ENCODE measurements at places on chromosomes 16 and 17.

DNA sequence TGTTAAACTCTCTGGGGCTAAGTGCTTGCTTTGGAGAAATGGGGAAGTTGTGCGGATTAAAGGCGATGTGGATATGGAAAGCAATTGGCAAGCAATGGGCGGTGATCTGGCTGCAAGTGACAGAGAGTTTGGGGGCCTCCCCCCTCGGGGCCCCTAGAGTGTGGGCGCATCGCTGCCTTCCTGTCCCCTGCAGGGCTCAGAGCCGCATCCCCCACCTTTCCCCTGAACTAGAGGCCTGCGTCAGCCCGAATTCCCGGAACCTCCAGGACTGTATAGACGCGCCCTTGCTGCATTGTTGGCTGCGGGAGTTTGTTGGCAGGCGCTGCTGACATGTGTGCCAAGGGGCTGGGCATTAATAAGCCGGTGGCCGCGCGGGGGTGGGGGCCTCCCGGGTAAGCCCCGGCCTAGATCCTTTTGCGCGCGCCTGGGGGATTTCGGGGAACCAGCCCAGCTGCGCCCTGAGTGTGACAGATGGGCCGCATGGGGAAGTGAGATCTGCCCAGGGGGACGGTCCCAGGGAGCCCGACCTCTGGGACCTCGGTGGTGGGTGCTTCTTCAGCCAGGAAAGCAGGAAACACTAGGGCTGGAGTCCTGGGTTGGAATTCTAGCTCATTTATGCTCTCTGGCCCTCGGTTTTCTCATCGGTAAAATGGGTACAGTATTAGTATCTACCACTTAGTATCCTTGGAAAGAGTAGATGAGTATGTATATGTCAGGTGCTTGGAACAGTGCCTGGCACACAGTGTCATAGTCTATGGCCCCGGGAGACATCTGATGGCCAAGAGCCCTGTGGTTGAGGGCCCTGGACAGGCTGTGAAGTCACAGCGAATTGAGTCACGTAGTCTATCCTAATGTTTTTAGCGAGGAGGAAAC, 1.0 kb downstream of the EEF2K start:
- DNase-seq: no peak

DNA sequence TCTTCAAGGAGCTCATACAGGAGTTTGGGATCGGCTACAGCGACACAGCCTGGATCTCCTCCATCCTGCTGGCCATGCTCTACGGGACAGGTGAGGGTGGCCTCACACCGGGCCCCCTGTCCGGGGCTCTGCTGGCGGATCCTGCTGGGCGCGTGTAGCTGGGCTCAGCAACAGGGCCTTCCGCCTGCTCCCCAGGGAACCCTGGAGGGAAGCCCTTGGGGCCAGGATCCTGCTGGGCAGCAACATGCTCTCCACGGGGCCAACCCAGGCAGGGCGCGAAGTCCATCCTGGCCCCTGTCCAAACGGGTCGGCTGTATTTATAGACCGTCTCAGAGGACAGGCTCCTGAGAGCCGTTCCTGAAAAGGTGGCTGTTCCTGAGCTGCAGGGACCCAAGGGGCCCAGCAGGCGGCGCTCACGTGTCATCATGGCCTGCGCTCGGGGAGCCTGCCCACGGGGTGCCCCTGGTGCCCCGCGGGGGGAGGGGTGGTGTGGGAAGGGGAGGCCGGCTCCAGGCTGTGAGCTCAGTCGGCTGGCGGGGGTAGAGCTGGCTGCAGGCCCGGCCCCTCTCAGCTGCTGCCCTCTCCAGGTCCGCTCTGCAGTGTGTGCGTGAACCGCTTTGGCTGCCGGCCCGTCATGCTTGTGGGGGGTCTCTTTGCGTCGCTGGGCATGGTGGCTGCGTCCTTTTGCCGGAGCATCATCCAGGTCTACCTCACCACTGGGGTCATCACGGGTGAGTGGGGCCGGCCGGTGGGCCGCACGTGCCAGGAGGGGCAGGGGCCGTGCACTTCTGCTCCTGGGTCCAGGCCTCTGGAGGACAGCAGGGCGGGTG, 7.5 kb downstream of the SLC16A3 start:
- no peak for DNase-seq

- no peak for DNase-seq
Measured at GRCh38 chr17:49647256-49647585, 30.7 kb downstream of the SPOP start.

GRCh38 chr16:57646388-57647039, 18.1 kb downstream of the ADGRG1 start:
- DNase-seq: no peak

GRCh38 chr16:27407133-27407532, 5.2 kb downstream of the IL21R start:
- no peak for DNase-seq

GRCh38 chr17:32998111-32998886, 6.7 kb downstream of the SPACA3 start:
- no peak for DNase-seq

DNA sequence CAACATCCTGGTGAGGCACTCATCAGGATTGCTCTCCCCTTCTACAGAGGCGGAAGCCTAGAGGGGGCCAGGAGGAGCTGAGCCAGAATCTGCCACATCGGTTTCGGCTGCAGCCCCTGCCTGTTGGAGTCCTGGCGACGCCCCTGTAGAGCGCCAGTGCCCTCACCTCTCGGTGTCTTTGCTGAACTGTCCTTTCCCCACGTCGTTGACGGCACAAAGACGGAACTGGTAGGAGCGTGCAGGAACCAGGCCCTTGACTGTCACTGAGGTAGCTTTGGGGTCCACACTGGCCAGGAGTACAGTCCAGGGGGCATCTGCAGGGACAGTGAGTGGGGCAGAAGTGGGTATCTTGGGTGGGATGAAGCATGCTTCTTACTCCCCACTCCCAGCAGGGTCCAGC, 110.3 kb upstream of the CDC42EP4 start:
- DNase-seq: no peak

DNA sequence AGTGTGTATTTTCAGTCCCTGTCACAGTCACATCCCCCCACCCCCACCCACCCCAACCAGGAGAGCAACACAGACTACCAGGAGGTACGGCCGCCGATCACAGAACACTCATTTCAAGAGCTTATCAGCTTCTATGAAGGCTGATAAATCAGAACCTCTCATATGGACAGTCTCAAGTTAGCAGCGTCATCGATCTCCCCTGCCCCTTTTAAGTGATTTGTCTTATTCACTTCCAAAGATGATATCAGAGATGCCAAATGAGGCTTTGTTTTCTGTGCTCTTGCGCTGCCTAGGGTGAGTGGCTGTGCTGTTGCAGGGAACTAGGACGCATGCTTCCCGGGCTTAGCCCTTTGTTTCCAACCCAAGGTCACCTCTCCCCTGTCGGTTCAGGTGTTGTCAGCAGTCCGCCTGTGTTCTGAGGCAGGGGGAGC, 26.8 kb upstream of the PMFBP1 start:
- DNase-seq: no peak

GRCh38 chr17:18331879-18332278, 16.8 kb downstream of the SMCR8 start:
- DNase-seq: no peak

- DNase-seq: no peak
Measured at GRCh38 chr17:56890906-56891674, 22.8 kb downstream of the TRIM25 start.

GRCh38 chr16:62190426-62190825, 154.2 kb upstream of the CDH8 start:
- no peak for DNase-seq

GRCh38 chr17:55229276-55229675, 35.5 kb upstream of the HLF start:
- DNase-seq: no peak

DNA sequence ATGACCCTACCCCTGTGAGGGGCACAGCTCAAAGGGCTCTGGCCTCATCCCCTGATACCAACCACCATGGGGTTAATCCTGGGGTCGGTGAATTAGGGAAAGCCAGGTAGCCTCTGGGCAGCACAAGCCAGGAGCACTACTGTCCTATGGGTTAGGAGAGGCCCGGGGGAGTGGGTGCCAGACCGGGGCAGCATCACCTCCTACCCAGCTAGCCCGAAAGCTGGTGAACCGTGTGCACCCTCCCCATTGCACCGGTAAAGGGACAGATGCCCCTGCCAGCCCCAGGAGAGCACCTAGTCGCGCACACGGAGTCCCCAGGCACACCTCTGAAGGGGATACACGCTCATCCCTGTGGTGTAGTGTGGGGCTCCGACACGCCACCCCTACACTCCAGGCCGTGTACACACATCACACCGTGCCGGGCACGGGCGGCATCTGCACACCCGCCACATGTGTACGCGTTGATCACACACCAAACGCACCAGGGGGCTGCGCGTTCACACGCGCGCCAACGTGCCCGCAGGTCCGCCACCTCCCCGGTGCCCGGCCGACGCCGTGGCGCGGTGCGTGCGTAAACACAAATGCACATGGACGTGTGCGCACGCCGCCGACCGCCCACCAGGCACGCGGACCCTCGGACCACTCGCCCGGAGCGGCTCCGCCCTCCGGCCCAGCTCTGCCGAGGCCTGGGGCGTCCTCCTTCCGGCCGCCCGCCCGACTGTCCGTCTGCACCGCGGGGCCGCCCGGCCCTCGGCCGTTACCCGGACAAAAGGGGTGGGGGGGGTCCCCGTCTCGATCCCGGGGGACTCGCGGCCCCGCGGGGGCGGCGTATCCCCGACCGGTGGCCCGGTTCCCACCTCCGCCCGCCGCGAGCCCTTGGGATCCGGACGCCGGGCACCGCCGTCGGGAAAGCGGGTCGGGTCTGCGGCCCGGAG, 785 bp downstream of the UBALD1 start:
- no peak for DNase-seq

DNA sequence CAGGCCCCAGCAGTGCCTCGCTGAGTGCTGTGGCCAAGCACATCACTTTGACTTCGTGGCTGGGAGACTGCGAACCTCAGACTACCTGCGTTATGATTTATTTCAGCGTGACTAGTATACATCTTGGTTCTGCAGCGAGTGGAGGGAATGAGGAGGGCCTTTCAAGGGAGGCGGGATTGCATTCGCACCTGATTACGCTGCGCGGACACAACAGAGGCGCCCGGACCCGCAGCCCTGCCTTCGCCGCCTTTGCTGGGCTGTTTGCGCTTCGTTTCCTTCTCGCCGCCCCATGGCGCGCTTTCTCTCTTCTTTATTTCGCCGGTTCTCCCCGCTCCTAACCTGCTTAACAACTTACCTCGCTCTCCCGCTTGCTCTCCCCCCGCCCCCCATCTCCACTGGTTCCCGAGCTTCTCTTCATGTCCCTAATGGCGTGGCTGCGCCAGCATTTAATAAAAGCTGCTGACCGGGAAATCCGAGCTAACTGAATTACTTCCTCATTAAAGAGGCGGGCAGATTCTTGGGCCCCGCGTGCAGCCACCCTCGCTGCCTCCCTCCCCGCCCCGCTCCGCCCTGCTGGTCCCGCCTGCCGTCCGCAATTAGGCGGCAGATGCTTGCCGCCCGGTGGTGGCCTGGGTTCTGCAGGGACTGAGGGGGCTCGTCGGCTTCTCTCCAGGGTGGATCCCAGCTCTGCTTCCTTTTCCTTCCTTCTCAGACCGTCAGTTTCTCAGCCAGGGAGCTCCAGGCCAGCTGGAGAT, 257.6 kb upstream of the SDK2 start:
- DNase-seq: no peak

DNA sequence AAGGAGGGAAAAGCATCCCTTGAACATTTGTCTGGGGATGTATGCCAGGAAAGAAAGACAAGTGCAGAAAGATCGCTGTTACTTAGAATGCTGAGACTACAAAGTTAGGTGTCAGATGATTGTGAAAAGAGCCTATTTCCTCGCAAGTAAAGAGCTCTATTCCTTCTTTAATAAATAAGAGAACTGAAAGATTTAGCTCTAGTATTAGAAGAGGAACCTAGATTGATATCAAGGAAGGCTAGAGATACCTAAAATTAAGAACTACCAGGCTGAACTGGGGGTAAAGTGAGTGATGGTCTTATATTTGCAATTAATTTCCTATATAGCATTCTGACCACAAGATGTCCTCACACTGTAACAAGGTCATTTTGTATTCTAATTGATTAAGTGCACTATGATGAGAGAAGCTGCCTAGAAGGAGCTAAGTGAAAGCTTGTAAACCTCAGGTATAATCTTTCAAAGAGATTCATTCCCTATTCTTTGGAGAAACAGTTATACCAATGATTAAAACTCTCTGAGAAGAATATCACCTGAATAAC, 62.3 kb downstream of the SSH2 start:
- DNase-seq: no peak

DNA sequence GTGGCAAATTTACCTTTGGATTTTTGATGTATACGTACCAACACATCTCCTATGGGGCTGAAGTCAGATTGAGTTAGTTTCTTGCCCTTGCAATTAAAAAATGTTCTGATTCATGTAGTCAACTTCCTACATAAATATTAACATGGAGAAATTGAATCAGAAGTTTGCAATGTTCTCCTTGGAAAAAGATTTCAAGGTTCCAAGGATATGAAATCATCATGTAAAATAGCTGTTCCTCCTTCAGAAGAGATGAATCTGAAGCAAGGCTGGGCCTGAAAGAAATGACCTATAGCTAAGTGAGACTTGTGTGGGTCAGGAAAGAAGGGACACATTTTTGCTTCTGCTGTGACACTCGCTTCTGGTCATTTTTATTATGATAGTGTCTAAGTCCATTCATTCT, 131.7 kb downstream of the RGS9 start:
- no peak for DNase-seq

GRCh38 chr16:57679767-57680482, 11.8 kb downstream of the ADGRG3 start:
- DNase-seq: no peak

DNA sequence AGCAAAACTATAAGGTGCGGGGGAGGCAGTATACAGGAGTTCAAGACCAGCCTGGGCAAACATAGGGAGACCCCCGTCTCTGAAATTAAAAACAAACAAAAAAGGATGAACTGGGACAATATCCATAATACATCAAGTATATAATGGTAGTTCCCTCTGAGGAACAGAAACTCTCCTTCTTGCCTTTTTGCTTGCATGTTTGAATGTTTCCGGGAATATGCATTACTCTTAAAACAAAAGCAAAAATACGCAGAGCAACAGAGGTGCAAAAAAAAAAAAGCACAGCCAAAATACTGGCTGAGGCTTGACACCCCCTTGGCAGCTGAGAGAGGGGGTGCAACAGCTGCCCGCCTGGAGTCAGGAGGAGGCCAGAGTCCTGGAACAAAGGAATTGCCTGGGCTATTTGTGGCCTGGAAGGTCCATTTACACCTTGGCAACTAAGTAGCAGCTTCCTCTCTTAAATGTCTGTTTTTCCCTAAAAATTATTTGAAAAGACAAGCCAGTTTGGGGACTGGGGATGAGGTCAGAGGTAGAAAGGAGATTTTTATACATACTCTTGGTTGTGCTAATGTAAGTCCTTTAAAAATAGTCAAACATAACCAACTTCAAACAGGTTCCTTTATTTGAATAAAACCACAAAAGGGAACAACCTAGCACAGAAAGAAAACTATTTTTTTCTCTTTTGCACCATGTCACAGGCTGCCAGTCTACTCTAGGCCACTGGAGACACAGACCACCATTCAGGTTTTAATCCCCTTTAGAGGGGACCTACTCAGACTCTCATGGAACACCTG, 19.5 kb downstream of the USP7 start:
- DNase-seq: no peak

All from cortex of kidney (tissue), 1 donor.